ENCODE measurements at places on chromosomes 16 and 17.

GRCh38 chr16:80947708-80948625 is 58.7 kb downstream of the CMC2 start:
- DNase-seq: no peak

GRCh38 chr16:30439720-30440348 is 5.8 kb downstream of the SEPHS2 start:
- no peak for DNase-seq

GRCh38 chr17:8080208-8080798 is 7.2 kb downstream of the ALOX12B start:
- no peak for DNase-seq

- DNase-seq: no peak
These were observed 141.8 kb downstream of the XYLT1 start for GRCh38 chr16:17328932-17329331.

DNA sequence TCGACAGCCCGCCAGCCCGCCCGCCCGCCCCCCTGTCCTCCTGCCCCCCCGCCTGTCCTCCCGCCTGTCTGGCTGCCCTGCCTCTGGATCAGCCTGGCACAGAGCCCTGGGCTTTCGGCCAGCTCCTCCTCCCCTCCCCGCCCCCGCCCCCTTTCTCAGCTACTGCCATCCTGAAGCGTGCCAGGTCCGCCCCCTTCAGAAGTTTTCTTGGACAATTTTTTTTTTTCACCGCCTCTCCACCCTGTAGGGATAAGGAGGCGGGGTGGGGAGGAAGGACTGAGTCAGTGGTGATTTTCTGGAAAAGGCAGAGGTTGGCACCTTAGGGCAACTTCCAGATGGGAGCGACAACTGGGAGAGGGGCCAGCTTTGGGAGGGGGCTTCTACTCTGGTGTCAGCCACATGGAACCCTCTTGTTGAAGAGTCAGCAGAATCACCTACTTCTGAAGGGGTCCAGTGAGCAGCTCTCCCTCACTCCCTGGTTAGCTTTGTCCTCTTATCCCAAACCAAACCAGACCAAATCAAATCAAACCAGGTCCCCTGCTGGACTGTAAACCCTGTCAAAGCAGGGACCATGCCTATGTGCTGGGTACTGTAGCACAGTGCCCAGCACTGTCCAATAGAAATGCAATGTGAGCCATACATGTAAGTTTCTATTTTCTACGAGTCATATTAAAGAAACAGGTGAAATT is 19.7 kb downstream of the IGF2BP1 start:
- no peak for DNase-seq
